ENCODE measurements at places on chromosomes 11 and 22. TPM values are rescaled to one million over a fixed set of nuclear protein-coding genes. Genes with fewer than 3 reads are reported as not detected.
A peak's percentile ranks its signal among the peaks of the same experiment; 100 is the strongest.

- DNase-seq: peak; percentile 62
These were observed 14.7 kb upstream of the TAB1 start for GRCh38 chr22:39384750-39385480.

- DNase-seq: no peak
These were observed 22.9 kb upstream of the MRPL17 start for GRCh38 chr11:6705905-6706535.

GRCh38 chr22:19854778-19855503, at the start of the genes GNB1L and RTL10:
TSS of gene GNB1L (minus strand) at chr22:19854874. CDS start at chr22:19821355, 33,519 bp downstream.
TSS of gene RTL10 (minus strand) at chr22:19854874. CDS start at chr22:19852261, 2,613 bp downstream.
- DNase-seq: peak; percentile 96

DNA sequence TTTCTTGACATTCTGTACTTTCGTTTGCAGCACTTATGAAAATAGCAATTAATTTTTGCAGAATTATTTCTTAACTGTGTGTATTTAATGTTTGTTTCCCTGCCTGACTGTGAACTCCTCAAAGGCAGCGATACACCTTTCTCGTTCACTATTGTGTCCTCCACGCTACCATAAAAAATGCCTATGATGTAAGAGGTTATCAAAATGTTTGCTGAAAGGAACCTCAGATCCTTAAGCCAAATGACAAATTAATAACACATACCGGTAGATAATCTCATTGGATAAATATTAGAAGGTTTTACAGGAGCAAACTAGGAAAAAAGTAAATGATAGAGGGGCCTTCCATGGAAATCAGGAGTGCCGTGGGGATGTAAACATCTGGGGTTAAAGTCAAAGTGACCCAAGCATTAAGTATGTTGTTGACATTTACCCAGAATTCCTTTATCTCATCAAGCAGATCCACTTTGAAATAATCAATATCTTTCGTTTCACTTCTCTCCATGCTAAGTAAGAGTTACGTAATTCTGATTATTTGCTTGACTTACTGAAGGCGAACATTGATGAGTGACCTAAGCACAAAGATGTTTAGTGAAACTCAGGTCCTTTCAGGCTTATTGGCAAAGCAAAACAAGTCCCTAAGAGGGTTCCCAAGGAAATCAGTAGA, 2.6 kb upstream of the OOSP3 start:
- no peak for DNase-seq

DNA sequence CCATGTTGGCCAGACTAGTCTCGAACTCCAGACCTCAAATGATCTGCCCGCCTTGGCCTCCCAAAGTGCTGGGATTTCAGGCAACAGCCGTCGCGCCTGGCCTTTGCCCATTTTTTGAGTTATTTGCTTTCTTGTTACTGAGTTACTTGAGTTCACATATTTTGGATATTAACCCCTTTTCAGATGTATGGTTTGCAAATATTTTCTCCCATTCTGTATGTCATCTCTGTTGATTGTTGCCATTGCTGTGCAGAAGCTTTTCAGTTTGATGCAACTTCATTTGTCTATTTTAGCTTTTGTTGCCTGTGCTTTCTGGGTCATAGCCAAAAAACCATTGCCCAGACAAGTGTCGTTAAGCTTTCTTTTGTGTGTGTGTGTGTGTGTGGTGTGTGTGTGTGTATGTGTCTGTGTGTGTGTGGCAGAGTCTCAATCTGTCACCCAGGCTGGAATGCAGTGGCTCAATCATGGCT, 6.8 kb downstream of the TSGA10IP start:
- DNase-seq: no peak

- no peak for DNase-seq
These were observed 15.0 kb downstream of the CABIN1 start for GRCh38 chr22:24026056-24026455.

FJX1 gene
- 31.7 TPM for total RNA-seq

CBLIF gene
- total RNA-seq: not detected
